Osteocyte (in vitro differentiated cells): ENCODE measurements at places on chromosomes 1 and 21. TPM values are rescaled to one million over a fixed set of nuclear protein-coding genes. Genes with fewer than 3 reads are reported as not detected.
A peak's percentile ranks its signal among the peaks of the same experiment; 100 is the strongest.

The BATF3 gene
- total RNA-seq = 0.56 and 0.71 TPM in 2 replicates

GRCh38 chr1:220426989-220427388, 100.9 kb upstream of the MARK1 start:
- H3K4me3 ChIP-seq = no peak overlapping the region
- H3K4me1 ChIP-seq = no peaks in the 10 kb centered on the region
- no peaks in the 10 kb centered on the region for H3K36me3 ChIP-seq
- no peak overlapping the region for H3K27ac ChIP-seq

DNA sequence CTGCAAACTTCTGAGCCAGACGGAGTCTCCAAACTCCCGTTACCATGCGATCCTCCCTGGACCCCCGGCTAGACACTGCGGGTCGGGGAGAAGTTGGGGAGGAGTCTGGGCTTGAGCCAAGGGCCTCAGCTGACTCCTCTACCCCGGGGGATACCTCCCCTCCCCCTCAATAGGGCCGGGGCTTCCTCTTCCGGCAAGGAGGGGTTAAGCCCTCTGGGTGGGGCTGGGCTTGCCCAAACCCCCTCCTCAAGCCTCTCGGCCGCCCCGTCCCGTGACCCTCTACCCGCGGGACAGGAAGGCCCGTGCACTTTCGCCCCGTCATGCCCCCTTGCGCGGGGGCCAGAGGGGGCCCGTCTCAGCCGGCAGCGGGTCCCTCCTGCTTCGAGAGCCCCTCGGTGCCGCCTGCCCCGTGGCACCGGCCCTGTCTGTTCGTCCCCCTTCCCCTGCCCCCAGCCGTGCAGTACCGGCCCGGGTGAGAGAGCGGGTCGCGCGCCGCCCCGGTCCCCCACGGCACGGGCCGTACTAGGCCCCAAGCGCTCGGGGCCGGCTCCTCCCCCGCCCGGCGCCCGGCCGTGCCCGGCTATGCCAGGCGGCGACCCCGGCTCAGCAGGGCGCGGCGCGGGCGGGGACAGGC, 652 bp downstream of the ARL8A start:
- no peak for DNase-seq
- H3K4me1 ChIP-seq = peaks cover 24% of the 10 kb centered on the region
- no peaks in the 10 kb centered on the region for H3K27me3 ChIP-seq
- H3K27ac ChIP-seq = peak overlapping the region; percentile 84
- H3K36me3 ChIP-seq = peaks cover 2% of the 10 kb centered on the region

DNA sequence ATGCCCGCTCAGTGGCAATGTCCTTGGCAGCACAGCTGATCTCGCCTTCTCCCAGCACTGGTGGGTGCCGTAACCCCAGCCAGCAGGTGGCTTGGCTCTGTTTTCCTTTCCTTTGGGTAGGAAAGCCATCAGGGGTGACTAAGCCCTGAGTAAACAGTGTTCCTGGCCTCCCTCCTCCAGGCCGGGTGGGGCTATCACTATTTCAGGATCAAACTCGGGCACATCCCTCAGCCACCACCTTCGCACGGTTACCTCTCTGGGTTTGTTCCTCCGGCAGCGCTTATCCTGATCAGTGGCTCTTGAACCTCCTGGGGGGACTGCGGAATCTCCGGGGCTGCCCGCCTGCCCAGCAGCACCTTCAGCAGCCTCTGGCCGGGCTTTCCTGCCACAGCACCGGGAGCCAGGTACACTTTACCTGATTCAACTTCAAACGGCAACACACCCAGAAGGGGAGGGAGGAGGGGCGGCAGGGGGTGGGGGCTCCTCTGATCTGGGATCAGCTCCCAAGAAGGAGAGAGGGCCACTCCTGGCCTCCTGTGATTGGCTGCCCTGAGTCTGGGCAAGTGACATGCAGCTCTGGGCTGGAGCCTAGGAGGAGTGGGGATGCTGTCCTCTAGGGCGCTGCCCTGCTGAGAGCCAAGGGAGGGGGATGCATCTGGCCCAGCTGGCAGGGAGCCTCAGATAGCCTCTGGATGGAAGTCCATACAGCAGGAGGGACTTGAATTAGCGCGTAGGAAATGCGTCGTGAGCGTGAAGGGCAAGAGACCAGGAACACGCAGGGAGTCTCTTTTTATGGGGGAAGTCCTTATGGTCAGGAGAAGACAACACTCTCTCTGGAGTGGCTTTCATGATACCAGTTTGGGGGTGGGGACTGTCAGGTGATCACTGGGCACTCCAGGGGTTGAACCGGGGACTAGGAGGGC, at the start of gene ASCL5:
Gene ASCL5 (minus strand): TSS at position 353 of the 923 bp plus-strand sequence. CDS start 11,812 bp downstream, outside the sequence.
- no peaks in the 10 kb centered on the region for H3K36me3 ChIP-seq
- peaks cover 7% of the 10 kb centered on the region for H3K4me1 ChIP-seq
- H3K27ac ChIP-seq = no peak within 1 kb of the TSS
- no peak for DNase-seq
- H3K4me3 ChIP-seq = no peak within 1 kb of the TSS
- peaks cover 13% of the 10 kb centered on the region for H3K27me3 ChIP-seq

The TRABD2B gene
- not detected in 2 replicates for total RNA-seq

GRCh38 chr1:53837646-53837923, 511 bp downstream of the NDC1 start:
- H3K4me3 ChIP-seq = peak overlapping the region; percentile 95
- no peaks in the 10 kb centered on the region for H3K36me3 ChIP-seq
- peaks cover 13% of the 10 kb centered on the region for H3K4me1 ChIP-seq
- H3K27ac ChIP-seq = peak overlapping the region; percentile 97
- no peaks in the 10 kb centered on the region for H3K27me3 ChIP-seq
- no peak for DNase-seq

GRCh38 chr1:159444511-159444910, 5.0 kb downstream of the OR10J1 start:
- no peak overlapping the region for H3K27ac ChIP-seq
- H3K4me1 ChIP-seq = no peaks in the 10 kb centered on the region
- no peaks in the 10 kb centered on the region for H3K36me3 ChIP-seq
- no peak overlapping the region for H3K4me3 ChIP-seq

- H3K27ac ChIP-seq = no peak overlapping the region
- peaks cover 4% of the 10 kb centered on the region for H3K4me1 ChIP-seq
- no peak overlapping the region for H3K4me3 ChIP-seq
Observed at GRCh38 chr1:234782791-234783190, 172.8 kb upstream of the IRF2BP2 start.

GRCh38 chr1:234902774-234903547, 225.7 kb downstream of the TOMM20 start:
- DNase-seq = no peak
- H3K36me3 ChIP-seq = no peaks in the 10 kb centered on the region
- no peak overlapping the region for H3K4me3 ChIP-seq
- H3K27ac ChIP-seq = no peak overlapping the region

DNA sequence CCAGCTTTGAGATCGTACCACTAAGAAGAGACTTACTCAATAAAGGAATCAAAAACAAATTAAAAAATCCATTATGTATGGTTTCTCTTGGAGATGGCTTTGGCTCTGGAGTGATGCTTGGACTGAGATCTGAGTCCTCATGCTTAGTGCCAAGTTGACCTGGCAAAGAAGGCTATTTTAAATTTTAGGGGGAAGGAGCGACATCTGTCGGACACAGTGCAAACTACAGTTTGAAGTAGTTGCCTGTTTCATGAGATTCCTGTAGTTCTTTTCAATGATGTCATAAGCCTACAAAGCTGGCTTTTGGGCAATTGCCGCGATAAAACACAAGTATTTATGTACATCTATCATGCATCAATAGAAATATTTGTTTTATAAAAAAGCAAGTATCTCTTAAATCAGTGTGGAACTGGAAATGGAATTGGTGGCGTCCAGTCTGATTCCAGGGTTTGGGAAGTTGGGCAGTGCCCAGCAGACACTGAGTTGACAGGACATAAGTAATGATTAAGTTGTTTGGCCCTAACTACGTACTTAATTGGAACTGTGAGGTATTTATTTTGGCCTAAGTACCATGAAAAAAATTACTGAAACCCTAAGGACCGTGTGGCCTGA, 50.0 kb downstream of the TBCE start:
- H3K4me3 ChIP-seq = no peak overlapping the region
- H3K27ac ChIP-seq = no peak overlapping the region
- no peak for DNase-seq
- H3K36me3 ChIP-seq = peaks cover 9% of the 10 kb centered on the region

DNA sequence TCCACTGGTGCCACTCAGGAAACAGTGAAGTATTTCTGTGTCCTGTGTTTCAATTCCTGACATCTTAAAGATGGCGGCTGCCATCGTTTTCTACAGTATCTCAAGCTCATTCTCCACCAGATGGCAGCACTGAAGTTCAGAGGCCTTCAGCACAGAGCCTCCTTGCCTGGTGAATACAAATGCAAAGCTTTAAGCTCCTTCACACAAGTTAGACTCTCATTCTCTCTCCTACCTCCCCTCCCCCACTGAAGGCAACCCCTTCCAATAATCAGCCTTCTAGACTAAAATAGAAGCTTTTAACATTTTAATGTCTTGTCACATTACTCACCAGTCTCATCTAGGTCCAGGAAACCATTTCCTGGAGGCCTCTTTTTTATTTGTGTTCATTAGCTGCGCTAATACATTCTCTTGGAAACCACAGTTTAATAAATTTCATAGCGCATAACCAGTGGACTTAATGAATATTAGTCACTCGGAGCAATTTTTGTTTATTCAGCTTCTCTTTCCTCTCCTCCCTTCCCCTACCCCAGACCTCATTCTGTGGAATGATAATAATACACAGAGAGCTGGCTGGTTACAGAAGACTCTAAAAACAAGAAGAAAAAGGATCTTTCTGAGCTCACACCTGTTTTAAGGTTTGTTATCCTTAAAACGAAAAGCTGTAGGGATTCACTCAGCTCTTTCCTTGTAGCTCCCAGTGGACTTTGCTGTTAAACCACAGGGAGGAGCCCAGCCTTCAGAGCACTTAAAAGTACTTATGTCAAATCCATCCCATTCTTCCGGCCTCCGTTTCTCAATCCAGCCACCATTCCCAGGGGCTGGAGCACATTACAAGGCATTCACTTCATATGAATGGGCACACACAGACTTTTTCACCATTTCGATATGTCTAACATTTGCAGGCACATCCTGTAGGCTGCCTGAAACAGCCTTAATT, 384.9 kb downstream of the HLX start:
- H3K27me3 ChIP-seq = no peaks in the 10 kb centered on the region
- no peaks in the 10 kb centered on the region for H3K36me3 ChIP-seq
- no peak for DNase-seq

The PALMD gene
- total RNA-seq = 7.0 and 8.6 TPM in 2 replicates
